OCI-LY7 (cell line): ENCODE measurements at places on chromosomes 3 and 15. TPM values are rescaled to one million over a fixed set of nuclear protein-coding genes. Genes with fewer than 3 reads are reported as not detected.

DNA sequence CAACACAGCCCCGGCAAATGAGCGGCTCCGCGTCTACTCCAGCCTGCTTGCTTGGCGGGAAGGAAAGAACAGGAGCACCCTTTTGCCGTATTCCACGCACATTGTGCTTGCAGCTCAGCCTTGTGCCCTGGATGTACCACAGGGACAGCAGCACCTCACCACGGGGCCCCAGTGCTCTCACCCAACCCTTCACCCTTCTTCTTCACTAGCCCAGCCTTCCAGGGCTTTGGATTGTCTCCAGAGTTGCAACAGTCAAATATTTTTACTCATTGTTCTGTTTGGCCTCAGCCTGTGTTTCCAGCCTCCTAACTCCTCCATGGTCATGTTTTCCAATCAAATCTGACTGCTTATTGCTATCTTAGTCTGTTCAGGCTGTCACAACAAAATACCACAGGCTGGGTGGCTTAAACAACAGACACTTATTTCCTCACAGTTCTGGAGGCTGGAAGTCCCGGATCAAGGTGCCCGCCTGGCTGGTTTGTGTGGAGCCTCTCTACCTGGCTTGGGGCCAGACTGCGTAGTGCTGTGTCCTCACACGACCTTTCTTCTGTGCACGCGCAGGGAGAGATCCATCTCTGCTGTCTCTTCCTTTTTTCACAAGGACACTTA, 79.2 kb upstream of the ABHD17C start:
- no peak for DNase-seq

DNA sequence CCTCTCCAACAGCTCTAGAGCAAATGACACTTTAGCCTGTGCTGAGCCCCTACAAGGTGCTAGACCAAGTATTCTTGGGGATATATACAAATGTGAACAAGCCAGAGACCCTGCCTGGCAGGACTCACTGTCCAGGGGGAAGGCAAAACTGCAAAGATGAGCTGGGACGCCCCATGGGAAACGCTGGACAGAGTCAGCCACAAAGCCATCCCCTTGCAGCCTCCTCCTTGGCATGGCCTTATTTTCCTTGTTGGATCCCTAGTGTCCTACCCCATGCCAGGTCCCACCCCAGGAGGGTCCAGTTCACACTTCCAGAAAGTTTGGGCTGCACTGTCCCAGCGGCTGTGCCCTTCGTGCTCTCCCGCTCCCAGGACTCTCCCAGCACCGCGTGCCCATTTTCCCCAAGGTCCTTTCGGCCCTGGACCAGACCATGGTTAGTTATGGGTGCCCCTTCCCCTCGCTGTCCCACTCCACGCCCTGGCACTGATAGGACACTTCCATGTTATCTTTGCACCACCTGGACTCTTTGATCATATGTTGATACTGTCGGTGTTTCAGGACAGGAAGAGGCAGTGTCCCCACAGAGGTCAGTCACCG, 5.8 kb upstream of the NRROS start:
- no peak for DNase-seq

Gene PPP4R2
- 86.5 and 99.5 TPM in 2 replicates for total RNA-seq

DNA sequence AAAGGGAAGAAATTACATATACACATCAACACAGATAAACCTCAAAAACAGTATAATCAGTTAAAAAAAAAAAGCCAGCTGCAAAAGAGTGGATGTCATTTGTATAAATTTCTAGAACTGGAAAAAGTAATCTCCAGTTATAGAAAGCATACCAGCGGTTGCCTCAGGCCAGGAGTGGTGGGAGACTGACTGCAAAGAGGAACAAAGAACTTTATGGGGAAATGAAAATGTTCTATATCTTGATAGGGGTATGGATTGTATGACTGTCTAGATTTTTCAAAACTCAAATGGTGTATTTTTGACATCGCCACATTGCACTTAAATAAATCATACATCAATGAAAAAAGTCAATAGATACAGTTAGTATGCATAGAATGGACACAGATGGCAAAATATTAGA, 241.6 kb downstream of the SCAPER start:
- DNase-seq: peak; percentile 35

Gene SNURF
- 5.5 and 6.8 TPM in 2 replicates for total RNA-seq

Gene GOLGA6L7
- not detected in 2 replicates for total RNA-seq

Gene NOX5
- total RNA-seq: not detected in 2 replicates

DNA sequence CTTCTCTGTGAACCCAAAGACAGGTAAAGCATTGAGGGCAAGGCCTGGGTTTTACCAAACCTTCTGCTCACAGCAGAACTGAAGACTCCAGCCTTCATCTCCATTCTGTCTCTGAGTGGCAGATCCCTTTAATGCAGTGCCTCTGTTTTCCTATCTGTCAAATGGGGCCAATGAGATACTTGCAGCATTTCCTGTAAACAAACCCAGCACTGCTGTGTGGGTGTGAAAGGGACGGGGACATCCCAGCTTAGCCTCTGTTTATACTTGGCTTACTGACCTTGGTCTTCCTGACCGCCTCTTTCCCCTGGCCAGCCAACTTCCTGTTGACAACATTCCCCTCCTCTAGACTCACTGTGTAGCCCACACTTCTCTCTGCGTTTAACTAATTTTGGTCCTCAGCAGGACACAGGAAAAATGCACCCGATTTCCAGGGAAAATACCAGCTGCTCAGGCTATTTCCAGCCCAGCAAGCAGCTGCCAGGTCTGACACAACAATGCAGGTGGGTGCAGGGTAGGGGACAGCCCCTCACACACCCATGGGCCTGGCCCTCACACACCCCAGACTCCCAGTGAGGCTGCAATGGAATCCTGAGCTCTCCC, 105.9 kb upstream of the HERC1 start:
- DNase-seq: no peak

DNA sequence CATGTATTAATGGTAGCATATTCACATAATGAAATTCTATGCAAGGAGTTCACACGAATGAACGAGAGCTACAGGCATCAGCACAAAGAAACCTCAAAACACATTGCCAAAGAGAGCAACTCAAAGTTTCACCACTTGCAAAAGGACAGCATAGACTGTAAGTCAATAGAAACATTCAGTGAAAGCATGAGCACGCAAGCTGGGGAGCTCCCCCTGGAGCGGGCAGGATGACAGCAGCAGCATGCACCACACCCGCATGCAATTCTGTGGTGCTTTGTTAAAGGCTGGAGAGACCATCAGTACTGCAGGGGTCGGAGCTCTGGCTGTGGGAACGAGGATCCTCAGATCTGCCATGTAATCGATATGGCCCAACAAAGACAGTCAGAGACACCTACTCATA, 18.7 kb downstream of the OCA2 start:
- DNase-seq: no peak

Gene CACNA2D2
- 0.21 and 0.28 TPM in 2 replicates for total RNA-seq
